Stimulated activated naive B cell treated with anti-CD40 and anti-IgM and Interleukin-4, amounts not matched to agents 10 μg/mL and 1 μg/mL and 100 μg/mL, for 72 hours (primary cell): ENCODE measurements at places on chromosomes 1 and 21.

DNA sequence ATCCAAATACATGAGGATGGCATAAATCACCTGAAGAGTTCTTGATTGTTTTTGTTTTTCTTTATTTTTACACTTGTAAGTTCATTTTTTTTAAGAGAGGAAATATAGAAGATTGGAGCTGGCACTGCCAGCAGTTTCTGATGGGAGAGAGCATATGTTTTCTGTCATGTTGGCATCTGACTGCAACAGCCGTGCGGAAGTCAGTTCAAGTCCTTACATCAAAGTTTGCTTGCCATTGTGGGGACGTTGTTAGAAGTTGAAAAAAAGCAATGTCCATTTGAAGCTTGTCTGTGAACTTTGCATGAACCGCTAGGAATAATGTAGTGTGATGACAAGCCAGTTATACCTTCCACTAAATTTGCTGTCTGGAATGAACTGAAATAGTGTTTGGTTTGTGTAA lies 126.5 kb upstream of the USH2A start:
- no peak for DNase-seq

- DNase-seq: peak; percentile 37
Measured at GRCh38 chr1:202998836-202999750, 8.1 kb upstream of the TMEM183A start.

DNA sequence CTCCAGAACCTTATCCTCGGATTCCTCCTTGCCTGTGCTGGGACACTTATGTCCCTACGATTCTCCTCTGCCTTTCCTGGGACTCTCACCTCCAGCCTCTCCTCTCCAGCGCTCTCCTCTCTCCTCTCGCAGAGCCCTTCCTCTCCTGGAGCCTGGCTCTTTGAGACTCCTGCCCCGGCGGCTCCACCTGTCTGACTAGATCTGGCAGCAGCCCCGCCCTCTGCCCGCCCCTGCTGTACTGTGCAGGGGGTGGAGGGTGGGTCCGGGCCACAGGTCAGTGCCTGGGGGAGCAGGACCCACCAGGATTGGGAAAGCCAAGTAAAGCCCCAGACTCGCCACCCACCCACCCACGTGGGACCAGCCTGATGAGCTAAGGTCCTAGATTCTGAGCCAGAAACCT lies 1.6 kb downstream of the ELOVL1 start:
- DNase-seq: no peak

- DNase-seq: no peak
Measured at GRCh38 chr1:9351654-9352271, 59.1 kb downstream of the SPSB1 start.

DNA sequence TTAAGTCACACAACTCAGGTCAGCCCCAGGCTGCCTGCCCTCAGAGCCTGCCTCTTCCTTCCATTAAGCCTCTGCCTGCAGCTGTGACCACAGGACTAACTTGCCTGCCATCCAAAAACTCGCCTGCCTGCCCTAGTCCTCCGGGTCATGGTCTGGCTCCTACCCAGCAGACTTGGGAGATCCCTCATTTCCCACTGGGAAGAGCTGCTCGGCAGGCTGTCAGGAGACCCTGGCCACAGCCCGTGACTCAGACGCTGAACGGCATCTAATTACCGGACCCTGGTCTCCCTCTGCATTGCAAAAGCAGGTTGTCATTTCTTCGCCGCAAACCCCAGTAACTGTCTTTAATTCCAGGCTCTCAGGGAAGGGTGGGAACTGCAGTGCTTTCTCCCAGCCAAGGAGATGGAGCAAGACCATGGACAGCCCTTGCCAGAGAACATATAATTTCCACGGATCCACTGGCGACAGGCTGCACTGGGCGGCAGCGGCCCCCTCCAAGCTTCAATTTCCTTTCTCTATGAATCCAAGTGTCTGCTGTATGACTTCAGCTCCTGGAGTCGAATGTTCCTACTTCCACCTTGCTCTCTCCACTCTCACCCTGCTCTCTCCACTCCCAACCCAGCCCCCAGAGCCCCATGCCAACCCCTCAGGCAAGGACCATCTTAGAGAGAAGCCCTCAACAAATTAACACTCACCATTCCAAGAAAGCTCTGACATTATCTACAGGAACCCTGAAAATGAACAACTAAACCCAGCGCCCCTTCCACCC lies 20.4 kb downstream of the OLFML2B start:
- no peak for DNase-seq

- DNase-seq: no peak
Measured at GRCh38 chr1:78052685-78053405, 7.1 kb downstream of the GIPC2 start.

DNA sequence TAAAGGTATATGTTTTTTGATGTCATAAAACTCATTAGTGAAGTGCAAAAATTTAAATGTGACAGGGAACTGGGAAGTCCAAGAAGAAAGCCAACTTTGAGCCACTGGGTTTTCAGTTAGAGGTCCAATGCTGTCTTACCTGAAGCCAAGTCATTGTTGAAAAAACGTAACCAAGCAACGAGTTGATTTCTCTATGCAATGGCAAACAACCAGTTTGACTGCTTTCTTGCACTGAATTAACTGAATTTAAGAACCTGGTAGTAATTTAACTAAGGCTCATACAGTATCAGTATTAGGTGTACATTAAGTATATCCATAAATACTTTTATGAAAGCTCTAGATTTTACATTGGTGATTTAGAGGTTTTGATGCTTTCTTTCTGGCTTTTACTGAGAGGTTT lies 20.2 kb upstream of the S1PR1 start:
- no peak for DNase-seq

GRCh38 chr1:245322673-245323072 lies 167.9 kb downstream of the KIF26B start:
- no peak for DNase-seq
